Right renal pelvis (tissue), 4 donors: ENCODE measurements at places on chromosomes 5 and 9. TPM values are rescaled to one million over a fixed set of nuclear protein-coding genes. Genes with fewer than 3 reads are reported as not detected.

SLC27A6 gene
- polyA plus RNA-seq: 1.6 TPM

OR1B1 gene
- not detected for polyA plus RNA-seq

HRH2 gene
- polyA plus RNA-seq: 2.8 TPM

ARHGEF39 gene
- polyA plus RNA-seq: 8.8 TPM

GCNT1 gene
- polyA plus RNA-seq: 5.6 TPM

GARIN3 gene
- not detected for polyA plus RNA-seq

MACIR gene
- 25.4 TPM for polyA plus RNA-seq

TSSK1B gene
- 0.10 TPM for polyA plus RNA-seq

TXNDC8 gene
- polyA plus RNA-seq: not detected

ENG gene
- 94.2 TPM for polyA plus RNA-seq

IL9 gene
- polyA plus RNA-seq: not detected

HEMGN gene
- polyA plus RNA-seq: 4.3 TPM

PTGS1 gene
- 5.6 TPM for polyA plus RNA-seq

LOX gene
- polyA plus RNA-seq: 40.8 TPM

C5 gene
- polyA plus RNA-seq: 15.5 TPM

BTNL3 gene
- polyA plus RNA-seq: not detected

BHMT2 gene
- 63.8 TPM for polyA plus RNA-seq

ADAMTS19 gene
- polyA plus RNA-seq: 5.2 TPM

PAM gene
- 264 TPM for polyA plus RNA-seq

NXNL2 gene
- 2.9 TPM for polyA plus RNA-seq

C5orf58 gene
- polyA plus RNA-seq: 0.21 TPM

CDKN2B gene
- polyA plus RNA-seq: 0.19 TPM

CTNND2 gene
- polyA plus RNA-seq: 2.7 TPM

PDGFRB gene
- 159 TPM for polyA plus RNA-seq

GRXCR2 gene
- not detected for polyA plus RNA-seq

OBP2B gene
- not detected for polyA plus RNA-seq

SLC36A3 gene
- polyA plus RNA-seq: not detected

LHX3 gene
- not detected for polyA plus RNA-seq

DDX31 gene
- 19.2 TPM for polyA plus RNA-seq

NTRK2 gene
- 94.3 TPM for polyA plus RNA-seq

SPINK6 gene
- not detected for polyA plus RNA-seq

BTNL8 gene
- 0.24 TPM for polyA plus RNA-seq

FBP2 gene
- 0.08 TPM for polyA plus RNA-seq

KDM3B gene
- 95.8 TPM for polyA plus RNA-seq

JADE2 gene
- 9.9 TPM for polyA plus RNA-seq

COL15A1 gene
- 36.2 TPM for polyA plus RNA-seq

C8G gene
- 1.0 TPM for polyA plus RNA-seq

UIMC1 gene
- 39.7 TPM for polyA plus RNA-seq

ITK gene
- polyA plus RNA-seq: 0.45 TPM

FBN2 gene
- 118 TPM for polyA plus RNA-seq

CCDC171 gene
- 5.1 TPM for polyA plus RNA-seq

ANAPC2 gene
- polyA plus RNA-seq: 50.4 TPM

ZSWIM6 gene
- polyA plus RNA-seq: 32.7 TPM

COX7C gene
- 1,085 TPM for polyA plus RNA-seq

ADGRD2 gene
- not detected for polyA plus RNA-seq

GRM6 gene
- polyA plus RNA-seq: 0.56 TPM

SPINK4 gene
- not detected for polyA plus RNA-seq

RGP1 gene
- polyA plus RNA-seq: 28.2 TPM
